EH (cell line): ENCODE measurements at places on chromosomes 11 and 22.

DNA sequence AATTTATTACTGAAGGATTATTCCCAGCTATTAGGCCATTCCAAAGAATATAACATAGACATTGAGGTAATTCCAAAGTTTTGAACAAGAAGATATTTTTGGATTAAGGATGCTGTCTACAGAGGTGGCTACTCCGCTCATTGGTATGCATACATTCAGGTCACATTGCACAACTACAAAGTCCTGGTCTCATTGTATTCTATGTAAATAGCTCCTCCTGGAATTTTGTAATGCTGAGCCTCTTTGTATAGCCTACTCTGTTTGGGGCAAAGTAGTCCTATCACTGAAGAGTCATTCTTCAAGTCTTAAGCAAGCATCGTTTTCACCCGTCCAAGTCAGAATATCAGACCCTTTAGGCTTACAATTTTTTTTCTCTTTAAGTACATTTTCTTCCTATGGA lies 142.4 kb downstream of the KIF18A start:
- no peak for DNase-seq

- peak; percentile 7 for DNase-seq
Observed at GRCh38 chr11:2799881-2800654, 85.5 kb downstream of the CDKN1C start.

DNA sequence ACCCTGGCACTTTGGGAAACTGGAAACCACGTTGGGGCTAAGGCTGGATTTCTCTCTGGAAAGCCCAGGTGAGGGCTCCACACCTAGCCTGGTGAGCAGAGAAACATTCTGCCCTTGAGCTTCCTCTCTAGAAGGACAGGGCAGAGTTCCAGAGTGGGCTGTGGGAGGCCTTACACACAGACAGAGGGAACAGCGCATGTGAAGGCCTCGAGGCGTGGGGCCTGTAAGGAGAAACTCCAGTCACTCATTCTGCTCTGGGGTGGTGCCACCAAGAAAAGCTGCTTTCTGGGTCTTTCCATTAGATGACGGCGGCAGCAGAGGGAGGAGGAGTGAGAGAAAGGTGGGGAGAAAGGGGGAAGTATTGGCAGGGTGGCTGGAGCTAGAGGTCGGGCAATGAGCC lies 183.1 kb downstream of the CHST1 start:
- no peak for DNase-seq

GRCh38 chr11:119056421-119056999 lies 495 bp downstream of the HYOU1 start:
- DNase-seq = peak; percentile 15

GRCh38 chr11:108927791-108928545 lies 263.1 kb downstream of the DDX10 start:
- DNase-seq = no peak

GRCh38 chr11:719214-720016 lies 13.4 kb downstream of the EPS8L2 start:
- no peak for DNase-seq

DNA sequence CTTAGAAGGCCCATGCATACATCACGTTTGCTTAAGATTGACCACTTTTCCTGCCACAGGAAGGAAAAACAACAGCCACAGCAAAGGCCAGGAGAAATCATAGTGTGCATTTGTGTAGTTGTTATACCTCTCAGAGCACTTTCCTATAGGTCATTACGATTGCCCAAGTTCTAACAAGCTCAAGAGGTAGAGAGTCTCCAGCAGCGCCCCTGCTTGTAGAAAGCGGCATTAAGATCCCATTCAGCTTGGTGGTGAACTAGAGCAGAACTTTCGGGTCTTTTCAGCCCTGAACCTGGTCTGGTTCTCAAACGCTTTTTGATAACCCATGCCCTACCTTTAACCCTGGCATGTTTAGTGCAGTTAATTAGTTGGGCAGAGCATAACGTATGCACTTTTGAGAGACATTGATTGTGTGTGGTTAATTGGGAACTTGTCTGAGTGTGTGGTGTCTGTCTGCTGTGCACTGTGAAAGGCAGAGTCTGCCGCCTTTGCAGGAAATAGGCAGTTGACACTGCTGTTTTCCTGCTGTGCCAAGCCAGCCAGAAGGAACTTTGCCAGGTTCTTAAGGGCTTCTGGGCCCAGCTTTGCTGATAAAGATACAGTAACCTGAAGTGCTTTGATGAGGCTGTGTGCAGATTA lies 109.9 kb upstream of the CLMP start:
- DNase-seq = no peak

DNA sequence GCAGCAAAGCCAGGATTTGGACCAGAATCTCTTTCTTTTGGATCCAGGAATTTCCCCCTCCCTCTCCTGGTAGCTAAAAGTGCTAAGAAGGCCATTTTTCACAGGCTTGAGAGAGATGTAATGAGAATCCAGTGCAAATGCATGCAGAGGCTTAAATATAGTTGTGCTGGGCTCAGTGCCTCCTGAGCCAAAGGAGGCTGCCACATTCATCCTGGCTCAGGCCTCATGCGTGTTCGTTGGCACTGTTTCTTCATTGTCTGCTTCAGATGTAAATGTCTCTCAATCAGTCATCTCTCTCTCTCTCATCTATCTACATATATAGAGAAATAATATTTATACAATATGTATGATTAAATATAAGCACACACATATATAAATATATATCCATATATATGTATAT lies 83.6 kb downstream of the INSC start:
- no peak for DNase-seq

DNA sequence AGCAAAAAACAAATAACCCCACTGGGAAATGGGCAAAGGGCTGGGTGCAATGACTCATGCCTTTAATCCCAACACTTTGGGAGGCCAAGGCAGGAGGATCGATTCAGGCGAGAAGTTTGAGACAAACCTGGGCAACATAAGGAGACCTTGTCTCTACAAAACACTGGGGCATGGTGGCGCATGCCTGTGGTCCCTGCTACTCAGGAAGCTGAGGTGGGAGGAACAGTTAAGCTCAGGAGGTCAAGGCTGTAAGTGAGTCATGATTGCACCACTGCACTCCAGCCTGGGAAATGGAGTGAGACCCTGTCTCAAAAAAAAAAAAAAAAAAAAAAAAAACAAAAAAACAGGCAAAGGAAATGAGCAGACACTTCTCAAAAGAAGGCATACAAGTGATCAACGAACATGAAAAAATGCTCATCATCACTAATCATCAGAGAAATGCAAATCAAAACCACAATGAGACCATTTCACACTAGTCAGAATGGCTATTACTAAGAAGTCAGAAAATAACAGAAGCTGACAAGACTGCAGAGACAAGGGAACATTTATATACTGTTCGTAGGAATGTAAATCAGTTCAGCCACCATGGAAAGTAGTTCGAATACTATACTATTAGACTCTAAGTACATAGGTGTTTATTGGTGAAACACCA lies 48.2 kb upstream of the SMCO4 start:
- peak; percentile 67 for DNase-seq

DNA sequence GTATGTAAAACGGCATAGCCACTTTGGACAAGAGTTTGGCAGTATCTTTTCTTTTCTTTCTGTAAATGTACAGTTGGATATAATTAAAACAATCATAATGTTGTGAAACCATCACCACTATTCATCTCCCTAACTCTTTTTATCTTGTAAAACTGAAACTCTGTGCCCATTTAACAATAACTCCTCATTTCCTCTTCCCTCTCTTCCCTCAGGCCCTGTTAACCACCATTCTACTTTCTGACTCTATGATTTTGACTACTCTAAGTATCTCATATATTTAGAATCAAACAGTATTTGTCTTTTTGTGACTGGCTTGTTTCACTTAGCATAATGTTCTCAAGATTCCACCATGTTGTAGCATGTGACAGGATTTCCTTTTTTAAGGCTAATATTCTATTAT lies 10.2 kb downstream of the SCUBE2 start:
- DNase-seq = no peak

- no peak for DNase-seq
Observed at GRCh38 chr11:60263402-60263801, 17.1 kb upstream of the MS4A4A start.

- DNase-seq = peak; percentile 73
Observed at GRCh38 chr11:20127671-20128527, 32.4 kb downstream of the DBX1 start.

DNA sequence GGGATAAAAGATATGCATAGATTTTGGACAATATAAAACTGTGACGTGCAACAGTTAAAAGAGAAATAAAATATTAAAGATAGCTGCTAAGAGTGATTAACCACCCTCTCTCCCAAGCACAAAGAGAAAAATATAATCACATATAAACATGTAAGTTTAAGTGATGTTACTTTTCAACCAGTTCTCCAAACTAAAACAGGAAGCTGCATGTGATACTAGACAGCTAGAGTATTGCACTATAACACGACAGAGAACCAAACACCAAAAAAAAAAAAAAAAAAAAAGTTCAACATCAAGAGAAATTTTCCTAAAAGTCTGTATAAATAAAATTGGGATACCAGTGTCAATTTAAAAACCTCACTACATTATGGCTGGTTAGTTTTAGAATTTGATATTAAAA lies 79.1 kb downstream of the PICALM start:
- no peak for DNase-seq

- DNase-seq = no peak
Observed at GRCh38 chr22:46867106-46867505, 104.7 kb downstream of the TBC1D22A start.

DNA sequence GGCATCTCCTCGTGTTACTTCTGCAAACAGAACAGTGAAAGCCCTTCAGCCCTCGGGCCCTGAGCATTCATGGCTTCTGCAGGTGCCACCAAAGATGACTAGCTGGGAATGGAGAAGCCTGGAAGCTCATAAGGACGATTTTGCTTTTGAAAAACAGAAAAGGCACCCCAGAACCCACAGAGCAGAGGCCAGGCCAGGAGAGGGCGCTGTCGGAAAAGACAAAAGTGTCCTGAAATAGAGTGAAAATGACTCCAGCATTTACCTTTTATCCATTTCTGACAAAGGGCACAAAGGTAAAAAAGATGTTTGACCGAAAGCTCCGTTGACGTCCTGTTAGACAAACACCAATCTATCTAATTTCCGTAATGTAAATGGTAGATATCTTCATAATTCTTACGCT lies 37.6 kb downstream of the ZNF195 start:
- DNase-seq = no peak

GRCh38 chr22:49827271-49827852 lies 311 bp downstream of the BRD1 start:
- peak; percentile 27 for DNase-seq

DNA sequence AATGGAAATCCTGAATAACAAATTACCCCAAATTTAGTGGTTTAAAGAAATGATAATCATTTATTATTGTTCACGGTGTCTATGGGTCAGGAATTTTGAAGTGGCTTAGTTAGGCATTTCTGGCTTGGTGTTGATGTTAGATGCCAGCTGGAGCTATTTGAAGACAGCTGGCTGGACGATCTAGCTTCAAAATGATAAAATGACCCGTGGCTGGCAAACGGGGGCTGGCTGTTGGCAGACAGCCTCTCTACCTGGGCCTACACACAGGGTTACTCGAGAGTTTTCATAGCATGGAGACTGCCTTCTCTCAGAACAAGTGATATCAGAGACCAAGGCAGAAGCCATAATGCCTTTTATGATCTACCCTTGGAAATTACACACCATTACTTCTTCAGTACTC lies 285.2 kb downstream of the METTL15 start:
- no peak for DNase-seq

DNA sequence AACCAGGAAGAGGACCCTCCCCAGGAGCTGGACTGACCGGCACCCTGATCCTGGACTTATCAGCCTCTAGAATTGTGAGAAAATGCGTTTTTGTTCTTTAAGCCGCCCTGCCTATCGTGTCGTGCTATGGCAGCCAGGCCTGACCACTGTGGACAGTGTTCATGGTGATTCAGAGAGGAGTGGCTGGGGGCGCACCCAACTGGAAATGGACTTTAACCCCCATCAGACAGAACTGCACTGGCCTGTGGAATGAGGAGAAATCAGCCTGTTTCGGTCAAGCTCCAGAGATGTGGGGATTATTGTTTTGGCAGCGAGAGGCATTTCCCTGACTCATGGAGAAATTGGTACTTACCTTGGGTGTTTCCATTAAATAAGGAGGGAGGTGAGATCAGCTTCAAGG lies 1437.8 kb downstream of the BRD1 start:
- no peak for DNase-seq

DNA sequence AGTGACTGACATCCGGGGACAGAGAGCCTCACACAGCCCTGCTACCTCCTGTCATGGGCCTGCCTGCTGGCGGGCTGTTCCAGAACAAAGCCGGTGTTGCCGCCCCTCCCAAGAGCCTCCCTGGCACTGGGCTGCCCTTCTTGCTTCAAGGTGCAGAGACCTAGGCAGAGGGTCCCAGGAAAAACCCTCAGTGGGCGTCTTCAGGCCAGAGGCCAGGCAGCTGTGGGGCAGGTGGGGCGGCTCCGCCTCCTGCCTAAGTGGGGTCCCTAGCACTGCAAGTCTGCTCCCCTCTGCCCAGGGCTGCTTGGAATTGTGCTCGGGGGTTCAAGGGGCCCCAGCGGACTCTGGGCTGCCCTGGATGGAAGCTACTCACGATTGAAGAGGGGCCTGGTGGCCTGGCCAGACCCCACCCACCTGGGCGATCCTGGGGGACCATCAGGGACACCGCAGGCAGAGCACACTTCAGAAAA lies 20.4 kb upstream of the GNB1L start:
- DNase-seq = no peak

- no peak for DNase-seq
Observed at GRCh38 chr11:134498326-134499139, 86.5 kb upstream of the B3GAT1 start.

DNA sequence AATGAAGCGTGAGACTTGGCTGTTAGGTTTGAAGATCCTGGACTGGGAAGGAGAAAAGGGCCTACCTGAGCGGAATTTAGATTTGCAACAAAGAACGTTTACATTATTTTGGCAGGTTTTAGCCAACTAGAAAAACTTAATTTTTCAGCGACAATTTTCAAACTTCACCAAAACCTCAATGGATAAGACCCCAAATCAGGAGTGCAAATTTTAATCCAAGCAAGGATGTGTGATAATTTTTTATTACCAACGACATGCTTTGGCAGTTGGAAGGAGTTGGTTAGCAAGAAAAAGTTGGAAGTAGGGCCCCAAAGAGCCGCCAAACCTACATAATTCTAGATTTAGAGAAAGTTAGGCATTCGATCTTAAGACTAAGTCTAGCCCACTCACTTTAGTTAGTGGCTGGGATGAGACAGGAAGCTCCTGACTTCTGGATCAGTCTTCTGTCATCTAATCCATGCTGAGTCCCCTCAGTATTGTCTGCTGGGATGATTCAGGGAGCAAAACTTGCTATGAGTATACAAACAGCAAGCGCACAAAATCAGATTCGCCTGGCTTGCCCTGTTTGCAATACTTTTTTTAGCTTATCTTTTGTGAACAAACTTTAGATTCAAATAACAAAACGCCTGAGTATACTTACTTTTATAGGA lies 787 bp upstream of the RDX start:
- peak; percentile 35 for DNase-seq
